Left hindlimb (tissue), 1 donor: ENCODE measurements at places on chromosomes 11 and 22.

DNA sequence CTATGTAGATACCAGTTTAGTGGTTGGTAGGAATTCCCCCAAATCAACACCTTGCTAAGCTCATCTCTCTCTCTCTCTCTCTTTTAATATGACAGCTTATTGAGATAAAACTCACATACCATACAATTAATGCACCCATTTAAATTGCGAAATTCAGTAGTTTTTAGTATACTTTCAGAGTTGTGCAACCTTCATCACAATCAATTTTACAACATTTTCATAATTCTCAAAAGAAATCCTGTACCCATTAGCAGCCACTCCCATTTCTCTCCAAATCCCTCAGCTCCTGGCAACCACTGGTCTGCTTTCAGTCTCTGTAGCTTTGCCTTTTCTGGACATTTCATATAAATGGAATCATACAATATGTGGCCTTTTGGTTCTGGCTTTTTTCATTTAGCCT is 13.3 kb downstream of the NNMT start:
- no peak for DNase-seq

DNA sequence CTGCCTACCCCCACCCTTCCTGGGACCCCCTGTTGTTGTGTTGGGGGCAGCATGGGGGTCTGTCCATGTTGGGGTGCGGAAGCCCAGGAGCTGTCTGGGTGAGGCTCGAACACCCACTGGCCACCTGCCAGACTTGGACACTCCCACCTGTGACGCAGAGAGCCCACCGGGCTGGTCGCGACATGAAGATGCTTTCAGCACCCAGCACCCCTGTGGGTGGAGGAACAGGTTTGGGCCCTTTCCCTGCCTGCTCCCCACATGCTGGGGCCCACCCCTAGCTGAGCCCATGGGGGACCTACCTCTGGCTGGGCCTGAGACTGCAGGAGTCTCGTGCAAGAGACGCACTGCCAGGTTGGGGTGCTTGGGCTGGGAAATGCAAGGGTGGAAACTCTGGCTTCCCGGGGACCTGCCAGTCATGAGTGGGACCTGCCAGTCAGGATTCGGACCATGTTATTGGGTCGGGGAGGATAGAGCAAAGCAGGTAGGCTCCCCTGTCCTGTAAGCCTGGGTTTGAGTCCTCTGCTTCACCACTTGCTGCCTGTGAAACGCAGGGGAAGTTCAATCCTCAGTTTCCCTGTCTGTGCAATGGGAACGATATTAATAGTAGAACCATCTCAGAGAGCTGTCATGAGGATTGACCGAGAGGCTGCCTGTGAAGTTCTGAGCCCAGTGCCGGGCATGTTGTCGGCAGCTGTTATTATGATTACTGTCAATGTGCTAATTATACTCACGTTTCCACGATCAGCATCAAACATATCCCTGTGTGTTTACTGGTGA is 24.1 kb downstream of the KIAA1671 start:
- DNase-seq = no peak

GRCh38 chr22:39935612-39936011 is 24.6 kb upstream of the TMA7B start:
- DNase-seq = no peak

- no peak for DNase-seq
Measured at GRCh38 chr11:57407010-57407920, 16.8 kb upstream of the PRG2 start.

DNA sequence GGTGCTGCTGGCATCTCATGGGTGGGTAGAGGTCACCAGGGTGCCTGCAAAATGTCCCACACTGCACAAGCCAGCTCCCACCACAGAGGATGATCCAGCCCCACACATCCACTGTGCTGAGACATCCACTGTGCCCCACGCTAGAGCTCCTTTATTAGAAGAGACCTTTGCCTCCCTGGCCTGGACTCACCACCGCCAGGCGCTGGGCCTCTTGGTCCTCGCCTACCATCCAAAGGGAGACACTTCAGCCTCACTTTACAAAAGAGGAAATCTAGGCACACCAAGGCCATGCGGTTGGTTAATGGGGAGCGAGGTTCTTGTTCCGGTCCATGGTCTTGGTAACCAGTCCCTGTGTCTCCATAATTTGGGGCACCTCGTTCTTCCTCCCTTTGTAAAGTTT is 3.4 kb upstream of the ANO1 start:
- peak; percentile 4 for DNase-seq

DNA sequence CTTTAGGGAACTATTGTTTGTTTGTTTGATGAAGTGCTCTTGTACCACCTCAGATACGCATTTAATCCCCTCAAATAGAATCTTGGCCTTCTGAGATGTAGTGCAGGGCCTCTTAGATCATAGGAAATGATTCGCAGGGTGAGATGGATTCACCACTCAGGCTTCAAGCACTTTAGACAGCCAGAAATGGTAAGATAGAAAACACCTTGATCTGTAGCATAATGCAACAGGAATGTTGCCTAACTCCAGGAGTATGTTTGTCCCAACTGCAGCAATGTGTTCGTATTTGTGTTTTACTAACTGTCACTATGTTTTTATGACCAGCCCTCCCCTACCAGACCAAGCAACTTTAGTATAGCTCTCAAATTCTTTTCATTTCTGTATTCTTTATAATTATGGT is 761.2 kb downstream of the NELL1 start:
- no peak for DNase-seq

- no peak for DNase-seq
Measured at GRCh38 chr11:69406060-69406459, 75.4 kb upstream of the LINC01488 start.

- DNase-seq = peak; percentile 17
Measured at GRCh38 chr22:42363892-42364291, 68.3 kb downstream of the NFAM1 start.

DNA sequence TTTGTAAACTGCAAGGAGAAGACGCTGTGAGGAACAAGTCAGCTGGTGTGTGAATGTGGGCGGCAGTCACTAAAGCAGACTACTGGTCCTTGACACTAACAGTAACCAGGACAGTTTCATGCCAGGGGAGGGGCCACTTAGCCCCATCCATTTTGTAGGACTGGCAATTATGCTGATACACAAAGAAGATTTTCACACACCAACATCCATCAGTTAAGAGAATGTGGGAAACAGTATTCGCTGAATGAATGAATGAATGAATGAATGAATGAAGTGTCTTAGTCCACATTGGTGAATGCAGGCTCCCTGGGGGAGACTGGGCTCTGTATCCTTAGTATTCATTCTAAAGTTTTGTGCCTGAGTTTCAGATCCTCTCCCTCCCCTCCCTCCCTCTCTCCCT is 590.4 kb downstream of the BRD1 start:
- no peak for DNase-seq

GRCh38 chr22:41696703-41697102 is 2.6 kb upstream of the MEI1 start:
- DNase-seq = no peak

GRCh38 chr11:61963282-61964057 is 4.0 kb downstream of the FTH1 start:
- no peak for DNase-seq

- peak; percentile 70 for DNase-seq
Measured at GRCh38 chr22:38706101-38706900, 557 bp downstream of the GTPBP1 start.

DNA sequence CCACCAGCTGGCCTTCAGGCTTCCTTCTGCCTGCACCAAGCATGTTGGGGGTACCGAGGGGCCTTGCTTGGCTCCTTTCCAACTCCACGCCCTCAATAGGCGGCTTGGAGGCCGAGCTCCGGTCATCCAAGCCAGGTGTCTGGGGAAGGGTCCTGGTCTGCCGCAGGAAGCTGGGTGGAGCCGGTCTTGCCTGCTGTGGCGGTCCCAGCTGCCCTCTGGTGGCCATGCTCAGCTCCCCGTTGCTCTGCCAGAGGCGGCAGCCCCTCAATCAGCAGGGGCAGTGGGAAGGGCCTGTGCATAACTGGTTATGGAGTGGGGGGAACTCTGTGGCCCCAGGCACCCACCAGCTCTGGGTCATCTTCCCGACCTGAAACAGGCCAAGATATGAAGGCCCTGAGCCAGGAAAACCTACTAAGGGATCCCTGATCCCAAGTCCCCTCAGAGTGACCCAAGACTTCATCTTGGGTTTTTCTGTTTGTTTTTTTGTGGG is 3.2 kb downstream of the ARVCF start:
- peak; percentile 80 for DNase-seq

- peak; percentile 39 for DNase-seq
Measured at GRCh38 chr11:126347751-126348668, 7.5 kb upstream of the ST3GAL4 start.

DNA sequence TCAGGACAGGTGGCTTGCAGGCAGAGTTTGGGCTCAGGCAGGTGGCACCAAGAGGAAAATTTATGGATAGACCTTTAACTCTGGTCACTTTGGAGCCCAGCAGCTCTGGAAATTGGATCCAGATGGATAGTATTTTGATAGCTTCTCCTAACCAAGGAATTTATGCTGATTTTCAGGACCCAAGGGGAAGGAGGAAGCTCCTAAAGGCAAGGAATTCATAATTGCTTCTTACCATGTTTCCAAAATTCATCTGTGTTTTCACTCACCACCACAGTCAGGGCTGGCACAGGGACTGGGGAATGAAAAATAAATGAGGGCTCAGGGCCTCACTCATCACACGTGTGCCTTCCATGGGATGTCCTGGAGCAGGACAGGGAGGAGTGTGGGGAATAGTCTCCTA is 317.8 kb downstream of the ST3GAL4 start:
- DNase-seq = no peak

GRCh38 chr22:17576470-17576869 is 13.2 kb downstream of the SLC25A18 start:
- DNase-seq = no peak

GRCh38 chr22:21741790-21742189 is 6.2 kb upstream of the YPEL1 start:
- no peak for DNase-seq

DNA sequence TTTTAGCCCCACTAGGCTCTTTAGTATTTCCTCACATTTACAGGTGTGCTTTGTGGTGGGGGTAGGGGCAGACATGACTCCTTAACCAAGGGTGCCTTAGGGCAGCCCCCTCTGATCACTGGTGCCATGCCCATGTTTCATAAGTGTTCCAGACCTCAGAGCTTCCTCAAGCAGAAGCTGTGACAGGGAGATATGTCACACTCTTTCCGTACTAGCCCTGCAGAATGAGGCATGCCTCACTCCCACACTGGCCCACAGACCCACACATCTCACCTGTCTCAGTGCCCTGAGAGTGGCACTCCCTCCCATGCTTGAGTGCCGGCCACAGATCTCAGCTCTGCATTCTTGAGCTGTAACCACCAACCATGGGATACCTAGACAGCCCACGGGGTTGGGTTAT is 22.9 kb upstream of the OR56B4 start:
- DNase-seq = no peak

GRCh38 chr11:112612250-112612849 is 348.9 kb upstream of the NCAM1 start:
- DNase-seq = peak; percentile 69

GRCh38 chr22:48867891-48868290 is 959.8 kb downstream of the BRD1 start:
- no peak for DNase-seq

DNA sequence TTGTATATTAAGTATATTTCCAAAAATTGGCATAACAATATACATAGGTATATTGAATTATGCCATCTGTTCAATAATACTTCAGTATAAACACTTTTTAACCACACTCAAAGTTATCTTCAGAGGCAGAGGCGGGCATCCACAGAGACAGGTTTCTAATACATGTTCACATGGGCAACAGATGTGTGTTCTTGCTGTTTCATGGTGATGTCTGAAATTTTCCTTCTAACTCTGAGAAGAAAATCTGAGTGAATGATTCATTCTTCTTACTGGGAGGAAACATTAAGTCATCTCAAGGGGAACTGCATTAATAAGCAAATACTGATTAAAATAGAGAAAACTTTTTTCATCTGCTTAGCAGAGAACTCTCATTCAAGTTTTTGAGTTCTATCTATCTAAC is 1074.5 kb downstream of the LRRC4C start:
- DNase-seq = no peak

DNA sequence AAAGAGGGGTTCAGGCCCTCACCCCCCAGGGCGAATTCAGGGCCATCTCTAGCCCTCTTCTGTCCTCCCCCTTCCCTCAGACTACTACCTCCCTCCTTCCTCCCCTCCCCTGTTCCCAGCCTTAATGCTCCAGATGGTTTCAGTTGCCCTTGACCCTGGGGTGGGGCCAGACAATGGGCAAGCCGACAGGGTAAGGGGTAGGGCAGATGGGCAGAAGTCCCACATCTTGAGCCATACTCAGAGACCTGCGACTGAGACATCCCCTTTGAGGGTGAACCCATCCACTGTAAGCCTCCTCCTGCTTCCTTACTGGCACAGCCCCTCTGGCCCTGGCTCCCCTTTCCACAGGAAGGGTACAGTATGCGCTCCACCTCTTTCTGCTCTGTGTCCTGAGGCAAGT is 1.9 kb downstream of the RHBDD3 start:
- no peak for DNase-seq

DNA sequence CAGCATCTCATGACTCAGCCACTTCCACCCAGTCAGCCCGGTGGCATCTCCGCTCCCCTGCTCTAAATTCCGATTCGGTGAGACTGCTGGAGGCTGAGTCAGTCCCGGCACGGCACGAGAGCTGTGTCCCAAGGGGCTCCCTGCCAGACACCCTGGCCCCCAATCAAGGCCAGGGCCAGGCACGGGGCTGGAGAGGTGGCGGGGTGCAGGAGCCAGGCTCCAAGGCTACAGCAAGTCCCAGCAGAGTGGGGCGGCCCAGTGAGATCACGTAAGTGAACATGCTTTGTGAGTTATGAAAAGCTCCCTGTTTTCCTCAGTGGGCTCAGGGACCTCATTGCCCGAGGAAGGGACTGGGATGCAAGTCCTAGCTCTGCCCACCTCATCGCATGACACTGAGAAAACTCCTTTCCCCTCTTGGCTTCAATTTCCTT is 3.0 kb downstream of the C11orf68 start:
- DNase-seq = no peak

GRCh38 chr11:36060926-36061325 is 117.1 kb downstream of the LDLRAD3 start:
- DNase-seq = no peak

DNA sequence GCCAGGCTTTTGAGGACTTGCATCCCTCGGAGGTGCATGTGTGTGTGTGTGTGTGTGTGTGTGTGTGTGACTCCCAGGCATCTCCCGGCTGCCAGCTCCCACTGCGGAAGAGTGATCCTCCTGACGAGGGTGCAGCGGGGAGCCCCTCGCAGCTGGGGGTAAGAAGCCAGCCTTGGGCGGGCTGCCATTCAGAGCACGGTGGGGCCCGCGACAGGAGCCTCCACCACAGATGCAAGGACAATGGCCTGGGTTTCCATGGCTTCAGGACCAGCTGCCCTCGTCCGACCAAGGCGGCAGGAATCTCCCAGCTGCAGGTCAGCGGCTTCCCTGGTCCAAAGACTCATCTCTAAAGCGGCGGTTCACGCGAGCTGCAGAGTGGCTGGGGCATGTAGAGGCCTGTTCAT is 908.5 kb downstream of the BRD1 start:
- no peak for DNase-seq
